ENCODE measurements at places on chromosomes 2 and 18. TPM values are rescaled to one million over a fixed set of nuclear protein-coding genes. Genes with fewer than 3 reads are reported as not detected.

Gene SNRNP200
- 77.9 TPM for total RNA-seq

Gene AQP4
- total RNA-seq, result not detected

Gene EML6
- 1.2 TPM for total RNA-seq

Gene KIF5C
- 0.10 TPM for total RNA-seq

Gene ACMSD
- total RNA-seq, result not detected

Gene NETO1
- total RNA-seq, result not detected

Gene DSEL
- total RNA-seq, result 53.5 TPM

Gene CDH20
- 0.13 TPM for total RNA-seq

Gene DSG1
- total RNA-seq, result not detected

Gene EIPR1
- total RNA-seq, result 25.1 TPM

Gene ZBTB7C
- 0.46 TPM for total RNA-seq

Gene ALKAL2
- total RNA-seq, result not detected
